Skin of body (tissue), 3 donors: ENCODE measurements at places on chromosomes 5 and 9. TPM values are rescaled to one million over a fixed set of nuclear protein-coding genes. Genes with fewer than 3 reads are reported as not detected.

- DNase-seq: no peak
These were observed 1.4 kb upstream of the GLIS3 start for GRCh38 chr9:4301296-4301695.

DNA sequence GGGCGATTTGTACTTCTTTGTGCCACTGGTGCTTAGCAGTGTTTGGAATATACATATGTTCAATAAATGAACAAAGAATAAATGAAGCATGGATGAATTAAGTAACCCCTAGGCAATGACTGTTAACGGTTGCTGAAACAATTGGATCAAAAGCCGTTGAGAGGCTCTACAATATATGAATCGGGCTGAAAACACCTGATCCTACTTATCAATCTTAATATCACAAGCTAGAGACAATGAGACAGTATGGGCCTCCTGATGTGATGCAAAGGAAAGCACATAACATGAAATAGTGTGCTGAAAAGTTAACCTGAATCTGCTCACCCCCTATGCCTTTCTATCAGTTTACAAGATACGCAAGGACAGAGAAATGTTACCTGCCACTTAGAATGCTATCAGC, 410.3 kb upstream of the RGMB start:
- DNase-seq: no peak

GRCh38 chr5:42057254-42057690, 132.2 kb downstream of the FBXO4 start:
- no peak for DNase-seq

ANKRD31 gene
- total RNA-seq: 0.30 TPM

MOCS2 gene
- total RNA-seq: 25.5 TPM

LCN12 gene
- not detected for total RNA-seq
